ENCODE measurements at places on chromosomes 12 and 14.

DNA sequence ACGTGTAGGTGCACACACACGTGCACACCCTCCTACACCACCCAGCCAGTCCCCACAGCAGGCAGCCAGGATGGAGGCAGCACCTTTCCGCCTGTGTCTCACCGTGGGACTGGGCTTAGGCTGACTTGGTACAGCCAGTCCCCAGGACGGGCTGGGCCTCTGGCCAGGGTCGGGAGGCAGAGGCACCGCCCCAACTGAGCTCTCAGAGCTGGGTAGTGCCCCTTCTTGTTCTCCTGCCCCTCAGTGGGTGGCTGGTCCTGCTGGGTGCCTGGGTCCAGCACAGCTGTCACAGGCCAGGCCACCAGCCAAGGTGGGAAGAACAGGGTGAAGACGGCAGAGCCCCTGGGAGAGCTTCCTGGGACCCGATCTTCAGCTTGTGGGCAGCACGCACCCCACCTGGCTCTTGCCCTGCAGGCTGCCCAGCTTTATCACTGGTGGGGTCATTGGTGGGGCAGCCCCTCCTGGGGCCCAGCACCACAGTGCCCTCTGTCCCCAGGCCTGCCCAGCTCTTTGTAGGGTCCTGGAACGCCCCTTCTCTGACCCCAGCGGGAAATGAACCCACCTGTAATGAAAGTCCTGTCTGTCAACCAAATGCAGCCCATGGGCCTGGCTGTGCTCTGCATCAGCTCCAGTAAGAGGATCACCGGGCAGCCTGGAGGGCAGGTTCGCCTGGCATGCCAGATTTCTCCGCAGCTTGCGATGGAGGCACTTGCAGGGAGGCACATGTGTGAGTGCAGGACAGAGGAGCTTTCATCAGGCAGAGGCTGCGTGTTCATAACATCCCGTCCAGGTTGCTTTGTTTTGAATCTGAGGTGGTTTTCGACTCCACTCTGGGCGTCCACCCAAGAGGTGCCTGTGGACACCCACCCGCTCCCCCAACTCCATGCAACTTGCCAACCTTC is 14.7 kb downstream of the CDCA4 start:
- no peak for DNase-seq
- no peak overlapping the region for H3K4me3 ChIP-seq
- no peak overlapping the region for H3K27ac ChIP-seq
- no peaks in the 10 kb centered on the region for H3K4me1 ChIP-seq
- H3K27me3 ChIP-seq, result no peaks in the 10 kb centered on the region

DNA sequence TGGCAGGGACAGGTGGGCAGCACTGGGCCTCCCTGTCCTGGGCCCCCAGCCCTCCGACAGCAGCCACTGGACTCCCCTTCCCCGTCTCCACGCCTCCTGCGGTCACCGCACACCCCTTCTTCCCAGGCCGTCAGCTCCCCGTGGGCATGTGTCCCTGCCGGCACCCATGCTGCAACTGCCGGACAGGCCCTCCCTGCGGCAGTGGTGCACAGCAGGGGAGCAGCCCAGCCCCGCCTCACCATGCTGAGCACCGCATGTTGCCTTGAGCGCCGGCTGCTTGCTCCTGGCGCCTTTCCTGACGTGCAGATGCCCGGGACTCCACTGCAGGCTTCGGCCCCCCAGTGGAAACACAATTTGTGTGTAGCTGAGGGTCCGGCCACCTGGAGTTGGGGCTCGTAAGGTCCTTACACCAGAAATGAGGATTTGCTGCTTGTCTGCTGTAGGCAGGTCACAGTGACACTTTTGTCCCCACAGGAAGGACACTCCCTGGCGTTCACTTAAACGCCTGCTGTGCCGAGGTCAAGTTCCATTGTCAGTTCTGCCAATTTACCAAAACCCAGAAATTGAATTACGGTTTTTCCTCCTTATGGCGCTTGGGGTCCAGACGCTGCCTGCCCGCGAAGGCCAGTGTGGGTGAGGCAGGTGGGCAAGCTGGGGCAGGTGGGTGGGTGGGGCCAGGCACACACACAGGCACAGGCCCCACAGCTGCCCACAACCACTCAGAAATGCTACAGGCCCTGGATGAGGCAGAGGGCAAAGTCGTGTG is 28.2 kb upstream of the MMP17 start:
- DNase-seq, result no peak
- H3K36me3 ChIP-seq, result peaks cover 61% of the 10 kb centered on the region
- no peak overlapping the region for H3K4me3 ChIP-seq
- H3K27ac ChIP-seq, result no peak overlapping the region
- H3K4me1 ChIP-seq, result peaks cover 19% of the 10 kb centered on the region
- no peaks in the 10 kb centered on the region for H3K27me3 ChIP-seq

GRCh38 chr12:103884316-103884715 is 43.3 kb upstream of the NT5DC3 start:
- no peaks in the 10 kb centered on the region for H3K27me3 ChIP-seq
- H3K4me1 ChIP-seq, result no peaks in the 10 kb centered on the region

GRCh38 chr12:46677749-46678148 is 148.0 kb downstream of the SLC38A4 start:
- H3K27me3 ChIP-seq, result no peaks in the 10 kb centered on the region
- DNase-seq, result no peak
- no peak overlapping the region for H3K27ac ChIP-seq
- H3K4me3 ChIP-seq, result no peak overlapping the region

GRCh38 chr12:48182631-48183030 is 813 bp upstream of the CCDC184 start:
- H3K4me1 ChIP-seq, result peaks cover 19% of the 10 kb centered on the region
- peaks cover 15% of the 10 kb centered on the region for H3K27me3 ChIP-seq
- H3K4me3 ChIP-seq, result no peak overlapping the region
- no peaks in the 10 kb centered on the region for H3K36me3 ChIP-seq
- no peak overlapping the region for H3K27ac ChIP-seq

GRCh38 chr12:75982169-75982564 is 49.4 kb downstream of the PHLDA1 start:
- no peak for DNase-seq
- H3K4me1 ChIP-seq, result peaks cover 39% of the 10 kb centered on the region
- no peaks in the 10 kb centered on the region for H3K36me3 ChIP-seq
- H3K27ac ChIP-seq, result peak overlapping the region; percentile 67

DNA sequence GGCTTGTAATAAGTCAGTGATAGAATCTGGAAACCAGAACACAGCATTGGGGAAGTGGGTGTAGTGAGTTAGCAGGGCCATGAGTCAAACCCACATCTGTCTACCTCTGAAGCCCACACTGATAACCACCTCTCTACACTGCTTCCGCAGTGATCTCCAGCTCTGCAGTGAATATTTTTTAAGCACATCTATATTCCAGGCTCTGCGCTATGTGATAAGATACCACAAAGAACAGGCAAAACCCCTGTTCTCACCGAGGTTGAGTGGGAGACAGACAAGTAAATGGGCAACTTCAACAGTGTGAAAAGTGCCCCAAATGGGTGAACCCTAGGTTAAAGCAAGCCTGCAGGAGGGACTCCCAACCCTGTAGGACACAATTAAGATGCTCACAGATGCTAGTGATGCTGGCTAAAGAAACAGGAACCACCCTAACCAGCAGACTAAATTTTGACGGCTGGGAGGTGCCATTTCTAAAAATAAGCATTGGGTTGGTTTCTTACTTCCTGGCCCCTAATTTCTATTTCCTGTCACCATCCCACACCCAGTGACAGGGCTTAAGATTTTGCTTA is 375.0 kb downstream of the DPF3 start:
- no peaks in the 10 kb centered on the region for H3K27me3 ChIP-seq
- no peak overlapping the region for H3K4me3 ChIP-seq
- H3K27ac ChIP-seq, result no peak overlapping the region
- H3K36me3 ChIP-seq, result no peaks in the 10 kb centered on the region
- DNase-seq, result no peak

DNA sequence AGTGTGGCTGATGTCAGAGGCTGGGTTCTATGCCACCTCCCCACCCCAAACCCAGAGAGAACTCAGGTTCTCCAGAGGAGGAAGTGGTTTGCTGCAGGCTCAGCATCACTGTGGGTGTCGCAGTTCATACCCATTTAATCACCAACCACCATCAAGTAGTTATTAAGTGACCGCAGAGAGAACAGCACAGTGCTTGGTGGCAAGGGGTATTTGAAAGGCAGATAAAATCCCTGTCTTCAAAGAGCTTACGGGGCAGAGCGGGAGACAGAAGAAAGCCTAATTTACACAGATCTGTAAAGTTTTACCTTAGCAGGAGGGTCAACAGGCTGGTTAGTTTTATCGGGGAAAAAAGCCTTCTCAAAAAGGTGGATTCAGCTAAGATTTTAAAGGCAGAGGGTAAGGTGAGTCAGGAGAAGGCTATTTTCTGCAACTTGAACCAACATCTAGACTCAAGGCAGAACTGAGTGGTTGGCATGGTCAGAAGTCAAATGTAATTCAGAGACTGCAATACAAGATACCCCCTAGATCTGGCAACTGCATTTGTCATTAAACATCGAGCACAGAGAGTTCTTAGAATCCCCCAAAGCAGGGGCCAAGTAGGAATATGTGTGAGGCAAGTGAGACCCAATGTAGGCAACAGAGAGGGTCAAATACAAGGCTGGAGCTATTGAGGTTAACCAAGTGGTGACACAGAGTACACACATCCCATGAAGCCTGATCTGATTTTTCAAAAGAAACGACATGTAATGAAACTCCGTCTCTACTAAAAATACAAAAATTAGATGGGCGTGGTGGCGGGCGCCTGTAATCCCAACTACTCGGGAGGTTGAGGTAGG is 13.2 kb downstream of the PXN start:
- DNase-seq, result no peak
- no peak overlapping the region for H3K4me3 ChIP-seq
- H3K36me3 ChIP-seq, result peaks cover 4% of the 10 kb centered on the region
- H3K27me3 ChIP-seq, result no peaks in the 10 kb centered on the region

DNA sequence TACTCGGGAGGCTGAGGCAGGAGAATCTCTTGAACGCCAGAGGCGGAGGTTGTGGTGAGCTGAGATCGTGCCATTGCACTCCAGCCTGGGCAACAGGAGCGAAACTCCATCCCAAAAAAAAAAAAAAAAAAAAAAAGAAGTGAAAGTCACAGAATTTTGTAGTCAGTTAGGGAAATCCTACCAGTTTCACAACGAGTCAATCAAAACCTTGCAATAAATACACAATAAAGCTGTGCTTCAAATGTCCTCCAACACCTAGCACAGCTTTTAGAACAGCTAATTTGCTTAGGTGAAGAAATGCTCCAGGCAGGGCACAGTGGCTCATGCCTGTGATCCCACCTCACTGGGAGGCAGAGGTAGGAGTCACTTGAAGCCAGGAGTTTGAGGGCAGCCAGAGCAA is 112.8 kb upstream of the ATF7IP start:
- H3K4me1 ChIP-seq, result peaks cover 16% of the 10 kb centered on the region
- no peak for DNase-seq
- H3K36me3 ChIP-seq, result no peaks in the 10 kb centered on the region
- no peaks in the 10 kb centered on the region for H3K27me3 ChIP-seq
- H3K4me3 ChIP-seq, result no peak overlapping the region

GRCh38 chr14:95833429-95833828 is 43.2 kb upstream of the TUNAR start:
- no peaks in the 10 kb centered on the region for H3K27me3 ChIP-seq
- no peak overlapping the region for H3K27ac ChIP-seq
- H3K4me1 ChIP-seq, result no peaks in the 10 kb centered on the region
- no peaks in the 10 kb centered on the region for H3K36me3 ChIP-seq
- no peak for DNase-seq
- no peak overlapping the region for H3K4me3 ChIP-seq

GRCh38 chr14:43410631-43411030 is 1096.5 kb downstream of the FSCB start:
- H3K27me3 ChIP-seq, result no peaks in the 10 kb centered on the region
- no peaks in the 10 kb centered on the region for H3K36me3 ChIP-seq
- H3K4me1 ChIP-seq, result no peaks in the 10 kb centered on the region
- no peak overlapping the region for H3K27ac ChIP-seq
- no peak overlapping the region for H3K4me3 ChIP-seq

DNA sequence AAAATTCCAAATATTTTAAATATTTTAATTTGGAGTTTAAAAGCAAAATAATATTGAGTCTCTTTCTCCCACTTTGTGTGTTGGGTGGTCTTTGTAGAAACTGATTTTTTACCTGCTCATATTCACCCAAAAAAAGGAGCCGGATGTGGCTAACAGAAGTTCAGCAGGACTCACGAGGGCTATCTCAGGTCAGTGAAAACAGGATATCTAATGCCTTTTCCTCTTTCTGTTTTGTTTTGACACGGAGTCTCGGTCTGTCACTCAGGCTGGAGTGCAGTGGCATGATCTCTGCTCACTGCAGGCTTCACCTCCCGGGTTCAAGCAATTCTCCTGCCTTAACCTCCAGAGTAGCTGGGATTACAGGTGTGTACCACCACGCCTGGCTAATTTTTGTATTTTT is 30.8 kb downstream of the COA8 start:
- no peak for DNase-seq
- H3K27me3 ChIP-seq, result no peaks in the 10 kb centered on the region
- no peaks in the 10 kb centered on the region for H3K36me3 ChIP-seq
- peaks cover 5% of the 10 kb centered on the region for H3K4me1 ChIP-seq

DNA sequence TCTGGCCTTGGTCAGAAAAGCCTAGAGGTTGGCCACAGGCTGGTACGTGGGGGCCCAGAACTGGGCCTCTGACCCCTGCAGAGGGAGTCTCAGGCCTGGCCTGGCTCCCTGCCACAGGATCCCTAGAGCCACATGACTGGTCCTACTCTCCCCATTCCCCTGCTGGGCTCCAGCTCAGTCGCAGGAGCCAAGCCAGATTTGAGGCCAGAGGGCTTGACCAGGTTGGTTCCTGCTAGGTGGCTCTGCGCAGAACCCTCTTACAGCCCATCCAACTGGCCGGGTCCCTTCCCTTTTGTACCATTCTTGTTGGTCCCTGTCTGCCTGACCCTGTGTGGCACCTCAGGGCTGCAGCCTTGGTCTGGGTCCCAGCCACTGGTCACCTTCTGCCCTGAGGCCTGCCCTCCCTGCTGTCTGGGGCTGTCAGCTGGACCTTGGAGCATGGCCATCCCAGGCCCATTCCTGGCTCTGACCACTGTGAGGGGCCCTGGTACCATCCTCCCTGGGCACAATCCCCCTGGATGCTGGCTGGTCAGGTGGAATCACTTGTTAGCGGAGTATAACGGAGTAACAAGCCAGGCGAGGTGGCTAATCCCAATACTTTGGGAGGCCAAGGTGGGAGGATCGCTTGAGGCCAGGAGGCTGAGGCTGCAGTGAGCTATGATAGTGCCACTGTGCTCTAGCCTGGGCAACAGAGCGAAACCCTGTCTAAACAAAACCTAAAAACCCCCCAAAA is 22.9 kb upstream of the PPP1R13B start:
- no peak overlapping the region for H3K4me3 ChIP-seq
- peaks cover 29% of the 10 kb centered on the region for H3K4me1 ChIP-seq
- no peak overlapping the region for H3K27ac ChIP-seq
- no peaks in the 10 kb centered on the region for H3K36me3 ChIP-seq
- no peaks in the 10 kb centered on the region for H3K27me3 ChIP-seq
